ENCODE measurements at places on chromosomes 5 and 9.

- DNase-seq = no peak
Observed at GRCh38 chr5:158017469-158017868, 158.5 kb upstream of the CLINT1 start.

DNA sequence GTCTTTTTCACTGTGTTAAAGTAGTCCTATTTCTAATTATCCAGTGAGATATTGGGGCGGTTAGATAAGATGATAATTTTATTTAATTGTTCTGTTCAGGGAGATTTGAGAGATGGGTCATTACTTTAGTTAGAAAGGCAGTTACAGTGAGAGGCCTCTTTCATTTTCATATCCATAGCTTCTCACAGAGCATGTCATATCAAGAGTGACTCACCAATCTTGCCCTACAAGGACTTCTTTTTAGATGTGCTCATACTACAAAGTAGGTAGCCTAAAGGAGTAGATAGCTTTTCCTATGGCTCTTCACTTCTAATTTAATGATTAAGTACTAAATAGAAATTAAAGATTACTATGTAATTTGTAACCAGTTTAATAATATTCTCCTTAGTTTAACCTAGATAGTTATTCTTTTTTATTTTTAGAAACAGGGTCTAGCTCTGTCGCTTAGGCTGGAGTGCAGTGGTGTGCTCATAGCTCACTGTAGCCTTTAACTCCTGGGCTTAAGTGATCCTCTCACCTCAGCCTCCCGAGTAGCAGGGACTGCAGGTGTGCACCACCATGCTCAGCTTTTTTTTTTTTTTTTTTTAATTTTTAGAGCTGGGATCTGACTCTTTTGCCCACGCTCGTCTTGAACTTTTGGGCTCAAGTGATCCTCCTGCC lies 71.0 kb downstream of the FER start:
- DNase-seq = no peak

DNA sequence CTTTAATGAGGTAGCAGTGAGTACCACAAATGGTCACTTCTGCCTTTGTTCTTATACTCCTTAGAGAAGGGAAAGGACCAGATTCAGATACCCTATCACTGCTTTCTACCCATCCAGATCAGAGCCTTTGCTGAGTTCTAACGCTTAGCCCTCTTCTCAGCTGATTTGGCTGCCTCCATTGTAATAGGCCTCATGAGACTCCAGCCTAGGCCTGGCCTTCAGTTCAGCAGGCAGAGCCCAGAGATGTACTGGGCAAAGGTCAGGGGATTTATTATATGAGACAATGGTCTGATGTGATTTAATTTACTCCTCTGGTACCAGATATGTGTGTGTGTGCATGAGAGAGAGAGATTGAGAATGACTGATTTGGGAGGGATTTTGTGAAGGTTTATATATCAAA lies 124.7 kb downstream of the GHR start:
- DNase-seq = no peak

- DNase-seq = no peak
Observed at GRCh38 chr9:108087781-108088180, 598.2 kb upstream of the KLF4 start.

GRCh38 chr9:36874921-36875320 lies 159.1 kb downstream of the PAX5 start:
- DNase-seq = no peak

DNA sequence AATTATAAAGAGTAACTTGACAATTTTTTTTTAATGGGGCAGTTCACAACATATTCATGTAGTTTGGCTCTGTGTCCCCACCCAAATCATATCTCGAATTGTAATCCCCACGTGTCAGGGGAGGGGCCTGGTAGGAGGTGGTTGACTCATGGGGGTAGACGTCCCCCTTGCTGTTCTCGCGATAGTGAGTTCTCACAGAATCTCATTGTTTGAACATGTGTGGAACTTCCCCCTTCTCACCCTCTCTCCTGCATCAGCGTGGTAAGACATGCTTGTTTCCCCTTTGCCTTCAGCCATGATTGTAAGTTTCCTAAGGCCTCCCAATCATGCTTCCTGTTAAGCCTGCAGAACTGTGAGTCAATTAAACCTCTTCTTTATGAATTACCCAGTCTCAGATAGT lies 40.7 kb downstream of the FBXW11 start:
- no peak for DNase-seq

DNA sequence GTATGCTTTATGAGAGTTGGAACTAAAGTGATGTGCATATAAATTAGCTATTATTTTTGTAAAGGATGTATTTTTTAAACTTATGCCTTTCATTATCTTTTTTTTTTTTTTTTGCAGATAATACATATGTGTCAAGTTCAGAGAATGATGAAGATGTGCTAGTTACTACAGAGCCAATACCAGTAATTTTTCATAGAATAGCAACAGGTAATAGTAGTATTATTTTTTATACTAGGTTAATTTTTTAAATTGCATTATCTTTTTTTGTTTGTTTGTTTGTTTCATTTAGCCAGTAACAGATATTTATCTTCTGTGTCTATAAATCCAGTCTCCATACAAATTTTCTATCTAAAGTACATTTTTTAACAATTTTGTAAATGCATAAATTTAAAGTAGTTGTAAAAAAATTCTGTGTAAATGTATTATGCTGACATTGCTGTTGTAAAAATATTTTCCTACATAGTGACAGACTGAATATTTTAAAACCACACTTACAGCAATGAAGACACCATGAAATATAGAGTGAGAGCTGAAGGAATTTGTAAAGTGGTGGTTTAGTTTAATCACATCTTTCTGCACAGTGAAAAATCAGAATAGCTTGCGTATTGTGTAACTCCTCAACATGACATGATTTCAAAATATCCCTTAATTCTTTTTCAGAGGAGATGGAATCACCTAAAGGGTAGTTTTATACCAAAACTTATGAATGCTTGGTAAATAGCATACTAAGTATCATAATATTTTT lies 93.3 kb downstream of the PARP8 start:
- no peak for DNase-seq

DNA sequence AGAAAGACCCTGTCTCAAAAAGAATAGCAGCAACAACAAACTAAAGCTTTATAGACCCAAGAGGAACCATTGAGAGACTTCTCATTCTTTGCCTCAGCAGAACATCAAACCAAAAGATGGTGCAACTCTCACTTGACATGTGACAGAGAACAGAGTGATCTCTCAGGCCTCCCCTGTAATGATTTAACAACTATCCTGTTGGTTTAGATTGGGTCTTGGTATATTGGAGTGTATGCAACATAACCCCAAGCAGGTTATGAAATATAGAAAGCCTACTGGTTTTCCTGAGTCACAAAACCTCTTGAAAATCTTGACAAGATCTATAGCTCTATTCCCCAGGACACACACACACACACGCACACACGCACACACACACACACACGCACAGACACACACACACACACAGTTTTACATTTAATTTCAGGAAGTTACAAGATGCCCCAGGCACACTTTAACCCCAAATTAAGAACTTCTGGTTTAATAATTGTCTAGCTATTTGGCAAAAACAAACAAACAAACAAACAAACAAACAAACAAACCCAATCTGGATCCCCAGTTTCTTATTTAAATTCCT lies 6.5 kb upstream of the FGF1 start:
- DNase-seq = no peak

DNA sequence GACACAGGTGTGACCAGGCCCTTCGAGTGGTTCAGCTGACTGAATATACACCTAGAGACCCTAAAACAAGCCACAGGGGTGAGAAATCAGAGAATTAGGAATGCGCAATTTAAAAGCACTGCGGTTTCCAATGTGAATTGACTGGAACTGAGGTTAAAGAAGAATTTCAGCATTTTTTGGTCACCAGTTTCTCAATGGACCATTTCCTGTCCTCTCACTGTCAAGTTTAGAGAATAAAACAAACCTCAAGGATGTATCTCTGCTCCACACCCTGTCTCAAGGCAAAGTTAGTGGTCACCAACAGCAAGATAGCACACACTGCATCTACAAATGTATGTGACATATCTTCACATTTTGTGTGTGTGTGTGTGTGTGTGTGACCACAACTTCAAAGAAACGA lies 143.8 kb upstream of the MAP3K1 start:
- no peak for DNase-seq

- peak; percentile 4 for DNase-seq
Observed at GRCh38 chr5:13478831-13479465, 465.5 kb downstream of the DNAH5 start.

DNA sequence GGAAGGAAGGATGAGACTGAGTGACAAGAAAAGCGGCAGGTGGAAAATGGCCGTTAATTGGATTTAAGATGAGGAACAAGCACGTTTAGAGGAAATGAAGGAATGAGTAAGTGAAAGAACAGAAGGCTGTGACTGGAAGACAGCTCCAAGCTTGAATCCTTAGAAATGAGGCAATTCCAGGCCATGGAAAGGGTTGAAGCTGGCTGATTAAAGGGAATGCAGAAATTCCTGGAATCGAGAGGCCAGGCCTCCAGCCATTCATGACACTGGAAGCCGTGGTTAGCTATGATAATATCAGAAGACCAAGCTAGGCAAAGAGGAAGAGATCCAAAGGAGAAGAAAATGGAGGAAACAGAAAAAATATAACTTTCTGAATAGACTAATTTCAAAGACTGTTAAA lies 84.2 kb downstream of the ARL15 start:
- no peak for DNase-seq

Measured in CD4-positive, alpha-beta T cell treated with Interleukin-17A for 1 hour (primary cell).